EL (cell line): ENCODE measurements at places on chromosomes 5 and 9.
A peak's percentile ranks its signal among the peaks of the same experiment; 100 is the strongest.

- DNase-seq, result no peak
Measured at GRCh38 chr5:7576023-7576715, 180.2 kb downstream of the ADCY2 start.

- no peak for DNase-seq
Measured at GRCh38 chr5:166031926-166032325, 2259.5 kb upstream of the WWC1 start.

- DNase-seq, result peak; percentile 15
Measured at GRCh38 chr9:137417161-137418021, 5.6 kb downstream of the EXD3 start.

DNA sequence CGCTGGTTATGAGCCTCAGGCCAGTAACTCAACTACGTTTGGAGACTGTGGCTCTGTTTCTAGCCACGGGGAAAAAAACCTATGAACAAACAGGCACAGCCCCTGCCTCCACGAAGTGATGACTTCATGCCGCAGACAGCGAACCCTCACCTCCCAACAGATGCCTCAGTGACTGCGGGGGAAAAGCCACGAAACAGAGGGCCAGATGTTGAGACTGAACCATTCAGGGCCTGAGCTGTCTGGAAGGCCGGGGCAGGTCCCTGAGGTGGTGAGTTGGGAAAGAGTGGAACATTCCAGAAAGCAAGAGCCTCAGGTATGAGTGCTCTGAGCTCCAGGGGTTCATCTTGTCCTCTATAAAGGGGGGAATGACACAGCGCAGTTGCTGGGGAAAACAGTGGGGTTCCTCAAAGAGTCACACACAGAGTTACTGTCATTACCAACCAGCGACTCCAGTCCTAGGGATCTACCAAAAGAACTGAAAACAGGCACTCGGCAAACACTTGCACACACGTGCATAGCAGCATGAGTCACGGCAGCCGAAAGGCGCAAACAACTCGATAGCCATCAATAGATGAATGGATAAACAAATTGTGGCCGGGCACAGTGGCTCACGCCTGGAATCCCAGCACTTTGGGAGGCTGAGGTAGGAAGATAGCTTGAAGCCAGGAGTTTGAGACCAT, 15.3 kb downstream of the PLPP7 start:
- DNase-seq, result peak; percentile 74

DNA sequence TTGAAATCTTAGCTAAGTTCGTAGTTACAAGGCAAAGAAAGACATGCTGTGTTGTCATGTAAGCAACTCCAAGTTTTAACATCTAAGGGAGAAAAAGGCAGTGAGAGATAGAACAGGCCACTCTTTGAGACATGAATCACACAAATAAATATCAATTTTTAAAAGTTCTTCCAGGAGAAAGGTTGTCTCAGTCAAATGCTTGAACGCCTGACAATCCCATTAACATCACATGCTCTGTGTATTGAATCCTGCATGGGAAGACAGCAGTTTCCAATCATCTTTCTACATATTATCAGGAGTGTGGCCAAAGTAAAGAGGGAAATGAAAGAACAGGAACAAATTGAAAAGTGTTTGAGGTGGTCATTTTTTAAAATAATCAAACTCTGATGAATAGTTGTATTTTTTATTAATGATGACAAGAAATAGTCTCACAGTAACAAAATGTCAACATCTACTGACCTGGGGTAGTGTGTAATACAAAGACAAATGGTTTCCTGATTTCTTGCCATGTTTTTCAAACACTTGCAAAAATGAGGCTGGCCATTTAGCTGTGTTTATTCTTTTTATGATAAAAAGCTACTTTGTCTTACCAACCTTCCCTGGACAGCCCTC, 6.4 kb upstream of the C6 start:
- DNase-seq, result no peak

- peak; percentile 87 for DNase-seq
Measured at GRCh38 chr5:43041669-43042175, 1.6 kb upstream of the ANXA2R start.

- DNase-seq, result no peak
Measured at GRCh38 chr5:169242175-169242848, 58.6 kb downstream of the SLIT3 start.

DNA sequence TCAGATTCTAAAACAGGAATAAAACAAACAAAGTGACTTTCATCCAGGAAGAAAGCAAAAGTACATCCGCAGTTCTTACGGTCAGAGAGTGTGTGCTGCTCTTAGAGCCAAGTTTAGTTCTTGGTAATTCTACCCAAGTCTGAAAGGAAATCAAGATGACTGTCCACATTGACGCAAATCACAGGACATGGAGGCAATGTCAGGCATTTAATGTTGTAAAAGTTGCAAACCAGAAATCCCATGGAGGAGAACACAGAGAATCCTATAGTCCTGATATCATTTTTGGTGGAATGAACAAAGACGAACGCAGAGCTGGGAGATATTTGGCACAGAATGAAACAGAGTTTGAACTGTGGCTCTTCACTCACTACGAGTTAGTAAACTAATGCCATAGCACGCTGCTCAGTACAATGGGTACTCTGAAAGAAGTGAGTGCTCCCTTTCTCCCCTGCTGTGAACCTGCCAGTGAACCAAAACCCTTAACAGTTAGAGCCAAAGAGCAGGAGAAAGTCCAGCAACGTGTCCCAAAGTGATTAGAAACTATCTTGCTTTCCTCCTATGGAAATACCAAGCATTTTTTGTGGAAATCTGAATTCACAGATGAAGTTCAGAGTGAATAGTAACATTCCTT, 74.3 kb downstream of the MUSK start:
- DNase-seq, result peak; percentile 76

DNA sequence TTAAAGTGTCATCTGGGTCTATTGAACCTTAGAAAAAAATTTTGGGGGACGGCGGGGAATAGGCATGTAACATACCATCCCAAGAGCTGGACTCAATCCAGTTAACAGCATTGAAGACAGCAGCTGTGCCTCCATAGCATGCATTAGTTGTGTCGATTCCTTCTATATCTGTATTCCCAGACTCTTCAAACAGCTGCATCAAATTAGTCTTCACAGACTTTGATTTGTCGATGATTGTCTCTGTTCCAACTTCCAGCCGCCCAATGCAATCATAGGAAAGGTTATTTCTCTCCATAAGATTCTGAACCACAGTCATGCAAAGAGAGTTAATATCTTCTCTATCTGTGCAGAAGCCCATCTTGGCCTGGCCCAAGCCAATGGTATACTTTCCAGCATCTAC, 14.8 kb downstream of the HMGCS1 start:
- DNase-seq, result no peak

- DNase-seq, result no peak
Measured at GRCh38 chr5:155430192-155430591, 416.6 kb downstream of the KIF4B start.

DNA sequence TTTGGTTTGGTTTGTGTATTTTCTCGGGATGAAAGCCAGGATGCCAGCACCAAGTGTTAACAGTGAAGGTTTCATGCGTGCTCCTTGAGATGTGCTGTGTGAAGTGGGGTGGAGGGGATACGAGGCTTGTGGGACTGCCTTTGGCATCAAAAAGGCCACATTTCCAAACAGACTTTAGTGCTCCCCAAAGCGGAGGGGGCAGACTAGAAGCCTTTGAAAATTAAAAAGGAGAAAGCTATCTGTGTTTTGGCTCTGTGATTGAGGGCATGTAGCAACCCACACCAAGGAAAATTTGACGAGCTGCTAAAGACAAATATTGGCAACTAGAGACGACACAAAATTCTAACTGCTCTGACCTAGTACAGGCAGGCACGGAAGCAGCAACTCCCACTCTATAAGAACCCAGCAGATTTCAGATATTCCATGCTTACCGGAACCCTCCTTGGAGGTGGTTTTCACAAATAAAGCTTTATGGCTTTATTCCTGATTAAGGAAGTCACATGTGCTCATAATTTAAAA, 154.5 kb downstream of the ARSB start:
- no peak for DNase-seq

DNA sequence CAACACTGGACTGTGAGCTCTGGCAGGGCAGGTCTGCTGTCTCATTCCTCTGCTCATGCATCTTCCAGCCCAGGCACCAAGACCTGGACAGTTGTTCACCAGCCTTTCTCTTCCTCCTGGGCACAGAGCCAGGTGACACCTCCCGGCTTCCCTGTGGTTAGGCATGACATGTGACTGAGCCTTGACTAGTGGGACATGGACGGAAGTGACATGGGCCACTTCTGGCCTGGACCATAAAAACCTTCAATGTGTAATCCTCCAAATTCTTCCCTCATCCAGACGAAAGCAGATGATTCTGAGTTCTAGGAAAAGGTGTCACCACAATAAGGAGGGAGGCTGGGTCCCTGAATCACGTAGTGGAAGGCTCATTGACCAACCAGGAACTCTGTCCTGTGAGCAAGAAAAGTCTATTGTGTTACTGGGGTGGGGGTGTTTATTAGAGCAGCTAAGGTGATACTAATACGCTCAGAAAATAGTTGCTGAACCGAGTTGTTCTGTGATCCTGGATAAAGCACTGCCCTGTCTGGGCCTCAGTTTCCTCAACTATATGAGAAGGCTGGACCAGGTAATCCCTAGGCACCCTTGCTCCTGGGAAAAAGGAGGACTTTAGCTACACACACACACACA, 26.6 kb upstream of the CRB2 start:
- DNase-seq, result peak; percentile 36

DNA sequence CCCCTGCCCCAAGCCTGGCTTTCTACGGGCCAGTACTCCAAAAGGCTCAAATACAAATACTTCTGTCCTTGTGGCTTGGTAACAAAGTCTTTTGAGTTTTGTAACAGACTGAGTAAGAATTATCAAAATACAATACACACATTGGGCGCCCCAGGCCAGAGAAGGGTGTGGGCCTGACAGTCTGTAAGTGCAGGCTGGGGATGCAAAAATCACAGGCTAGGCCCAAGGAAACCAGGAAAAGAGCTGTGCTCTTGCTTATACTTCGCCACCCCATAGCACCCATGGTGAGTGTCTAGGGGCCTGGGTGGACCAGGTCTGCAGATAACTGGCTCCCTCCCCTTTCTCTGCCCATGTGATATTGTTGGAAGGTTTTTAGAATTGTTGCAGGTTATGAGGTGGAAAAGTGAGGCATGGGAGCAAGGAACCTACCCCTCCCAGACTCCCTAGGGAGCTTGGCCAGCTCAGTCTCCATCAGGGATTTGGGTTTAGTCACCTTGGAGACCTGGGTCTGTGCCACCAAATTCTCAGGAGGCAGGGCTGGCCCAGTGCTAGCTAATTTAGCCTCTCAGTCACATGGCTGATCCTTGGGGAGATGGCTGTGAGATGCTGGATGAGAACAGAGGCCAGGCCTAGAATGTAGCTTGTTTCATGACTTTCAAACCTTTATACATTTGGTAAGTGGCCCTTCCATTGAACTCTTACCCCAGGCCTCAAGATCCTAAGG, 72.9 kb downstream of the TARS1 start:
- no peak for DNase-seq

GRCh38 chr5:97498657-97499056, 315.6 kb upstream of the RIOK2 start:
- no peak for DNase-seq

DNA sequence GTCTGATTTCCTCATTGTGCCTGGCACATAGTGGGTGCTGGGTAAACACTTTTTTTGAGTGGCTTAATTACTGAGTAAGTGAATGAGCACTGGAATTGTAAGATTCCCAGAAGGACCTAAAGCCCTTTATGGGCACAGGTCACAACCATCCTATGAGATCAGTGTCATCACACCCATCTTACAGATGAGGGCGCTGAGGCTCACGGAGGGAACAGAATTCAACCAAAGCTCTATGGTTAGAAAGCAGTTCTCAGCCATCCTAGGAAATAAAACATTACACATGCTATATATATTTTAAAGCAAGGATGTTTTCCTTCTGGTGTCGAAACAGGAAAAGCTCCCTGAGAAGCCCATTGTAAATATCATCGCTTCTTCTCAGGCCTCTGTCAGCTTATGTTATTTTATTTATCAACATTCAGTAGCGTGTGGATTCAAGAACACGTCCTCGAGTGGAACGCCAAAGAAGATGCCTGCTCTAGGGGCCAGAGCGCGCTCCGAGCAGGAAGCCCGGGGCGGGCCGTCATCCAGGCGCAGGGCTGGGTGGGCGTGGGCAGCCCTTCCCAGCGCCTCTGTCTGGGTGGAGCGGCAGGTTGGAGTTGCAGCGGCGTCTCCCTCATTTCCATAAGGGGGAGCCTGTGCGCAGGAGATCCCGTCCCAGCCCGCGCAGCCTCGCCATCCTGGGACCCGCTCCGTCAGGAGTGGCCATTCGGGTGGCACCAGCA, 155.8 kb upstream of the SMIM23 start:
- peak; percentile 74 for DNase-seq

DNA sequence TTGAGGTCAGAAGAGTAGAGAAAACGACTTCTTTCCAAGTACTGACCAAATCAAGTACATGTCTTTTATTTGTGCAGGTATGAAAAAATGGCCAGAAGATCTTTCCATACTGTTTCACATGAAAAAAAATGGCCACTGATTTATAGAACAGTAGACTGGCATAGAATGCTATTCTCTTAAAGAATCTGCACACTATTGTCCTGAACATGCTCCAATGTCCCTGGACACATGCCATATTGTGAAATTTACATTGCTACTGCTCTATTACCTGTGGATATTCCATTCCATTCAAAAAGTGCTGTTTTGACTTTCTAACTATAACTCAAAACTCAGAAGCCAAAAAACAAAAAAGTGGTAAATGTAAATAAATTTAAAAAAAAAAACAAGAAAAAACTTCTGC, 60.6 kb downstream of the FBXL17 start:
- no peak for DNase-seq

- peak; percentile 2 for DNase-seq
Measured at GRCh38 chr5:152523964-152524363, 118.9 kb upstream of the NMUR2 start.
